ENCODE measurements at places on chromosomes 5 and 9.

GRCh38 chr9:5554254-5554653 is 43.9 kb downstream of the PDCD1LG2 start:
- DNase-seq, result no peak

GRCh38 chr5:57468481-57469163 is 14.0 kb downstream of the ACTBL2 start:
- no peak for DNase-seq

GRCh38 chr9:133873009-133873408 is 119.1 kb downstream of the VAV2 start:
- no peak for DNase-seq

DNA sequence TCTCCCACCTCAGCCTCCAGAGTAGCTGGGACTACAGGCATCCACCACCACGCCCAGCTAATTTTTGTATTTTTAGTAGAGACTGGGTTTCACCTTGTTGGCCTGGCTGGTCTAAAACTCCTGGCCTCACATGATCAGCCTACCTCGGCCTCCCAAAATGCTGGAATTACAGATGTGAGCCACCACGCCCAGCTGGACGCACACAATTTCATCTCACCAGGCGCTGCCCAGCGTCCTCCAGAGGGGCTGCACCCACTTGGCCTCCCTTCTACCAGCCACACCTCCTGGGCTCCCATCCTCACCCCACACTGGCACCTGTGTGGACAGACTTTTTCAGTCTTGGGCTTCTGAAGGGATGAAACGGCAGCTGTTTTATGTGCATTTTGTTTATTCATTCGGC is 3.8 kb upstream of the EXOC3 start:
- DNase-seq, result no peak

DNA sequence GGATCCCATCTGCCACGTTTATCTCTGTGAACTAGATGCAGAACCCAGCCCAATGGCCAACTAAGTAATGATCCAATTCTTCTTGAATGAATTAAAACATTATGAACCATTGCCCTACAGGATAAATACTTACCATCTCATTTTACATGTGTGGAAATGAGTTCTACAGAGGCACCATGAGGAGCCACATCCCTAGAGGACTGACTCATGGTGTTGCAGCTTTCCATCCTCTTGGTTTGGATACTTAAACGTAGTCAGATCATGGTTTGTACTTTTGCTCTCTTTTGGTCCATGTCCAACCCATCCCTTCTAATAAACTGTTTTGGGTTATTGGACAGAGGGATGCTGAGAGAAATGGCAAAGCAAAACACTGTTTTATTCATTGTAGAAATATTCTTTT is 484.8 kb downstream of the EBF1 start:
- no peak for DNase-seq

GRCh38 chr9:103999375-104000062 is 94.6 kb upstream of the SMC2 start:
- no peak for DNase-seq

- DNase-seq, result no peak
These were observed 168.0 kb upstream of the IER5L start for GRCh38 chr9:129346046-129346445.

DNA sequence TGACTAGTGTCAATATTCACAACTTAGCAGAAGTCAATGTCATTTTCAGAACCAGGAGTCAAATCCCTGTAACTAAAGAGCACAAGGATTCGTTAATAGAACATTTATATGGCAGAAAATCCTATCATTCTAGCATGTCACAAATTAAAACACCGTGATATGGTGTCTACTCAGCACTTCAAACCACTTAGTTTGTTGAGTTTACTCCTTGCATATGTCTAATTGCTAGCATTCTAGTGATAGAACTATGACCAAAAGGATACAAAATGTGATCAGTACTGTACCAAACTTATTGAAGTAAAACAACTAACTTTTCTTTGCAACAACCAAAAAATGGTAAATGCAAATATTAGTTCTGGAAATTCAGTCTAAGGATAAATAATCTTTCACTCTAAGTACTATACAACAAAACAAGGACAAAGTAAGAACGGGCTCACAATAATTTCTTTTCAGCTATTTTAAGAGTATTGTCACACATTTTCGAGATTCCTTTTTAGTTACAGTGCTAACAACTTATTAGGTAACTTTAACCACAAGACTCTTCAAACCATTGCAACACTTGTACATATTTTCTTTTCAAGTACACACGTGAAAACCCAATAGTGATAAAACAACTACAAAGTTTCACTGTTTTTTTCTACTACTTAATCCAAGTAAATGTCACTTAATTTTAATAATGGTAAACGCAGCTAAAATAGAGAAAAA is 845.2 kb upstream of the CDH10 start:
- DNase-seq, result no peak

DNA sequence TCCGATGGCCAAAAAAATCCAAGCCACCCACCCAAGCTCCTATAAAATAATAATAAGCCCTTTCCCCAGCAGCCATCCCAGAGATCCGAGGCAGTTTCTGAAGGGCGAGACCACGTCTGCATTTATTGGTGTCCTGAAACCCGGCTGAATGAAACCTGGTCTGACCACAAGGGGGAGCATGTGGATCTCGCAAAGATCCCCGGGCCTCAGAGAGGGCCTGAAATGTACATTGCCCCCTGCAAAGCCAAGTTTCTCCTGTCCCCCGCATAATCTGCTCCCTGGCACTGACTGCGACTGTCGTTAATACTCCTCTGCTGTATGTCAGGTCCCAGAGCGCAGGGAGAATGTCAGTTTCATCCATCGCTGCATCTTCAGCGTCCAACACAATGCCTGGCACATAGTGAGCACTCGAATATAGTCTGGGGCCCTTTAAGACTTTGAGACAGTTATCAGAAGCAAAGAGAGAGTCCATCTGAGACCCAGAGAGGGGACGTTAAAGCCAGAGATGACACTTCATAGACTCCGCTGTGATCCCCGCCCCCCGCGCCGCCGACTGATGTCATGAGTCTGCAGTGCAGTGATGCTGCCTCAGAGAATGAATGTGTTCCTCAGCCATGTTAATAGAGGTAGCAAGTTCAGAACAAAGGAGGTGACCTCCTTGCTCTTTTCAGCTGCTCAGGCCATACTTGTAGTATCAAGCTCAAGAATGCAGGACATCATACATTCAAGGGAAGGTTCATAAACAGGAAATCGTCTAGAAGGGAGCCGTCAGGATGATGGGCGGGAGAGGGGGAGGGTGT is 74.5 kb upstream of the BARHL1 start:
- DNase-seq, result peak; percentile 75

DNA sequence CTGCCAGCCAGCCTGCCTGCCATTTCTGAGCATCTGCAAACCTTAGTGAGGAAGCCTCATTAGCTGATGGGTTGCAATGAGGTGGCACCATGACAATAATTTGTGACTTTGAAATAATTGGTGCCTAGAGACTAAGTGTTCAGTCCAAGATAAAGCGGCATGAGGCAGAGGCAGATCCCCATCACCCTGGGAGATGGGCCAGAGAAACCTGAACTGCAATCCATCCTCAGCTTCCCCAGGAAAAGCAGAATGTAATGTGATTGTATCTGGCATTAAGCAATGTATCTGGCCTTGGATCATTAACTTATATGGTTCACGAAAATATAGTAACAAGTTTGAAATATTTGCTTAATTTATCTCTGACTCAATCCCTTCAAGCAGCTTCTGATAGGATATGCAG is 101.0 kb downstream of the SPOCK1 start:
- DNase-seq, result no peak

Measured in liver (tissue), 10 donors.